ENCODE measurements at places on chromosomes 5 and 9.

- peak; percentile 64 for DNase-seq
These were observed 380.8 kb upstream of the CD180 start for GRCh38 chr5:67577424-67577823.

GRCh38 chr9:125888211-125888610, 141.0 kb downstream of the PBX3 start:
- DNase-seq = peak; percentile 59

DNA sequence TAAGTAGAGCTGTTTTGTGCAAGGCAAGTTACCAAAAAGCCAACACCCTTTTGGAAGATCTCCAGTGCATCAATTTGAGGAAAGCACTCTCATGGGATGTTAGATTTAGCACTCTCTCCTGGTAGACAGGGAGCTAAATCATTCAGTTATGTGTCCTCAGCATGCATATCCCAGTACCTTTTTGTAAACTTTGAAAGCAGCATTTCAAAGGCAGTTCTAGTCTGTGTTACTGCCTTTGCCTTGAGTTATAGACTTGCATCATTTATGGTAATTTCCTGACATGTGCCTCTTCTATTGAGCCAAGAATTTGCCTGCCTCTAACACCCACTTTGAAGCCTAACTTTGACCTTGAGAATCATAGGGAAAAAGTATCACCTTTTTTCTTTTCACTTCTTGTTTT, 120.6 kb downstream of the KIF4B start:
- DNase-seq = no peak

- no peak for DNase-seq
These were observed 21.2 kb downstream of the DAPK1 start for GRCh38 chr9:87518702-87519335.

DNA sequence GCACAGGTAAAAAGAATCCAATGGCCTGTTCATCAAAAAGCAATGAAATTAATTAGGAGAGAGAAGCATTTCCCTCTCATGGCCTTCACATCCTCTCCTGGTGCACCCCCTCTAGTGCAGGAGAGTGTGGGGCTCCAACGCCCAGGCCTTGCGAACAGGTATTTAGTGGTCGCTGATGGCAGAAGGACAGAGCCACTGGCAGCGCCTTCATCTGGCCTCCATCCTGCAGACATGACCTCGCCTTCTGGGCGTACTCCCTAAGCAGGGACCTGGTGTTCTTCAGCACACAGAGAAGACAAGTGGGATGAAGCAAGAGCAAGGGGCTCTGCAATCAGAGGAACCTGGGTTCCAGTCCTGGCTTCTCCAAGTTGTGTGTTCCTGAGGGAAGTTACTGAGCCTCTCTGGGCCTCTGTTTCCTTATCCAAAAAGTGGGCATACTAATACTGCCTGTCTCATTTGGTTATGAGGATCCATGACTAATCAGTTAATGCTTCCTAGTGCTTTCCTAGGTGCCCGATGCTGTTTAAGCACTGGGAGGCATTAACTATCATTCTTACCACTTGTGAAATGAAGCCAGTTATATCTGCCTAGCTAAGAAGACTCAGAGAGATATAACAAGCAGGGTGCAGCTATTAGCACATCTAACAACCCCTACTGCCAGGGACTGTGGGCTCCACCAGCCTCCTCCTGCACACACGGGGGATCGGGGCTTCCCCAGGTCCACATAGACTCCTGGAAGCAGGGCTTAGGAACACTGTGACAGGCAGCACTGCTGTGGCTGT, 77.3 kb downstream of the SEMA4D start:
- DNase-seq = no peak

GRCh38 chr5:135040034-135040332, 6.0 kb upstream of the PITX1 start:
- no peak for DNase-seq

GRCh38 chr9:37667706-37668105, 17.0 kb downstream of the FRMPD1 start:
- no peak for DNase-seq

DNA sequence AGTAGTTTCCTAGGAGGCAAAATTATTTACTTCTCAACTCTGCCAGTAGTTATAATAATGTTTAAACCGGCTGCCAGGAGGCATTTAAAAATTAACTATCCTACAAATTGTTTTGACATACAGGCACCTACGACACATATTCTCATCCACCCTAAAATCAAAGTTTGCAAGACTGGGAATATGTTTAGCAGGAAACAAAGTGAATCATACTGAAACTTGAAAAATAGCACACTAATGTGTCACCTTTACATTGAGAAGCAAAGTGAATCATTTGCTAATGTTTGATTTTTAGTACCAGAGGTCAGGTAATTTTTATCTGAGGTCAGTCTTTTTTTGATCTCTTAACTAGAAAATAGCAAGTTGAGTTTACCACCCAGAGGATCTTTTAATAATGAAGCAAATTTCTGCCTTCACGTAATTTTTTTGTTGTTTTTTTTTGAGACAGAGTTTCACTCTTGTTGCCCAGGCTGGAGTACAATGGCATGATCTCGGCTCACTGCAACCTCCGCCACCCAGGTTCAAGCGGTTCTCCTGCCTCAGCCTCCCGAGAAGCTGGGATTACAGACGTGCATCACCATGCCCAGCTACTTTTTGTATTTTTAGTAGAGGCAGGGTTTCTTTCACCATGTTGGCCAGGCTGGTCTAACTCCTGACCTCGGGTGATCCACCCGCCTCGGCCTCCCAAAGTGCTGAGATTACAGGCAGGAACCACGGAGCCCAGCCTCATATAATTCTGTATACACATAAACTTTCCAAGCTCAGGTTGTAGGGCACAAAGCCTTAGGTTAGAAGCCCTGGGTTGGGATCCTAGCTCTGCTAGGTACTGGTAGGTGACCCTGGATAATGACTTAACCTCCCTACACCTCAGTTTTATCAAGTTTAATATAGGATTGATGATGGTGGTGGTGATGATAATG, 124.3 kb downstream of the UGCG start:
- peak; percentile 70 for DNase-seq

DNA sequence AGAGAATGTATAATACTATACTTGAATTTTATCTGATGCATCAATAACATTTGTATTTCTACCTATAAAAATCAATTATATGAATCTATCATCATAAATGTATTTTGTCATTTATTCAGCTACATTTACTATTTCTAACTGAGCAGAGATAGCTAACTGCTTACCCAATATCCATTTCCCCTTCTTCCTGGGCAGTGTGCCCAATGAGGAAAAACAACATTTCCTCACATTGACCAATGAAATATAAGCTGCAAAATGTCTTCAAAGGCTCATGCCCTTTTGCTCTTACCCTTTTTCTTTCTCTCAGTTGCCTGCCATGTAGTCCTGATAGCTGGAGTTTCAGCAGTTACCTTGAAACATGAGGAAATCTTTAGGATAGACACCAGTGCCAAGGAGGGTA, 385.8 kb upstream of the PCSK5 start:
- no peak for DNase-seq

GRCh38 chr9:37626708-37627292, 24.0 kb upstream of the FRMPD1 start:
- DNase-seq = no peak

GRCh38 chr9:33446240-33446945, 1.0 kb downstream of the AQP3 start:
- no peak for DNase-seq

GRCh38 chr5:161098516-161098915, 246.5 kb upstream of the ATP10B start:
- peak; percentile 8 for DNase-seq

DNA sequence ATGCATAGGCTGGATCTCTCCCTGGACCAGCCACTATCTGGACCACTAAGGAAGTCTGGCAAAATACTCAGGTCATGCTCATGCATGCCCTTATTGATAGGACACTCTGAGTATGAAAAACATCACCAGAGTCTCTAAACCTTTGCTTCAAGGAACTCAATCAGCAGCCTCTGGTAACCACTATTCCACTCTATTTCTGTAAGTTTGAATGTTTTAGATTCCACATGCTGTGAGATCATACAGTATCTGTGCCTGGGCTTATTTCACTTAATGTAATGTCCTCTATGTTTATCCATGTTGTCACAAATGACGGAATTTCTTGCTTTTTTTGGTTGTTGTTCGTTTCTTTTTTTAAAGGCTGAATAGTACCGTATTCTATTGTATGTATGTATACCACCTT, 68.3 kb downstream of the TARS1 start:
- DNase-seq = peak; percentile 32

GRCh38 chr5:172429201-172429940, 25.0 kb downstream of the SH3PXD2B start:
- peak; percentile 85 for DNase-seq

DNA sequence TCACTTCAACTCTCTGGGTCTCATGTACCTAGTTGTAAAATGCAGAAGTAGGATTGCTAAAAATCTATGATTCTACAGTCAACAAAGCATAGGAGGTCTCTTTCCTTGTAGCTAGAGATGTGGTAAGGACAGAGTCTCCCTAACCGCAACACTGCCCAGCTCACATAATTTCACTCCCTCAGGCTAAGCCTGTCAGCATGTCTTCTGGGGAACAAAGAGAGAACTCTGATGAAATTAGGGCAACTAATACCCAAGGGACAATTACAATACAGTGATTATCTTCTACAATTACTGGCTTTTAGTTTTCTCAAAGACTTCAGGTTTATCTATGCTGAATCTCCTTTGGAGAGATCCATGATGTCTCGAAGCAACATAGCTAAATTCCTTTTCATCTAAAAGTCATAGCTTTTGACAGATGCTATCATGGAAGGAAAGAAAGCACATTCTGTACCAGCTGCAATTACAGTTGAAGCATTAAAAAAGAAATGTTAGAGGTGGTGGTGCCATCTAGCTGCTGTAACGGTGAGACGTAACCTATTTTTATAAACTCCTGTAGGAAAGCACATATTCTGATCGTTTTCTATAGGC, 141.1 kb upstream of the TARS1 start:
- peak; percentile 71 for DNase-seq

GRCh38 chr5:8020861-8021514, 152.0 kb downstream of the MTRR start:
- DNase-seq = no peak

DNA sequence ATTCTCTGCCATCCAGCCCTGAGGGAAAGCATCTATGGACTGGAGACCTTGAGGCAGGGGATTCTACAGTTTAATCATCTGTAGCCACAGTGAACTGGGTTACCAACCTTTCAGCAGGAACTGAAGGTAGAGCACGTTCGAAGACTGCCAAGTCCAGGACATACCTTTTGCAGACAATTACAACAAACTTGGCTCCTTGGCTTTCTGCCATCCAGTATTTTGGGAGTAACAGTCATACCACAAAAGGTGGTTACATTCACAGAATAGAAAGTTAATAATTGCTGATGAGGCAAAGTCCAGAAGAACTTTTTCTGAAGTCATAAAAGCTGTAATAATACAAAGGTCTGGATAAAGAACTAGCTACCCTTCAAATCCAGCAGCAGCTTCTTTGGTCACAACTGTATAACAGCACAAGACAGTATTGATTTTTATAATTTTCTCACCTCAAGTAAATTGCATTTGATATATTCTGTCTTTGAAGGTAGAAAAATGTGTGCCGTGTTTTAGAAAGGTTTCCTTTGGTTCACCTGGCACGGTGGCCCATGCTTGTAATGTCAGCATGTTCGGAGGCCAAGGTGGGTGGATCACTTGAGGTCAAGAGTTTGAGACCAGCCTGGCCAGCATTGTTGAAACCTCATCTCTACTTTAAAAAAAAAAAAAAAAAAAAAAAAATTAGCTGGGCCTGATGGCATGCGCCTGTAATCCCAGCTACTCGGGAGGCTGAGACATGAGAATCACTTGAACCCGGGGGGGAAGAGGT, 236.6 kb downstream of the NR3C1 start:
- DNase-seq = no peak

DNA sequence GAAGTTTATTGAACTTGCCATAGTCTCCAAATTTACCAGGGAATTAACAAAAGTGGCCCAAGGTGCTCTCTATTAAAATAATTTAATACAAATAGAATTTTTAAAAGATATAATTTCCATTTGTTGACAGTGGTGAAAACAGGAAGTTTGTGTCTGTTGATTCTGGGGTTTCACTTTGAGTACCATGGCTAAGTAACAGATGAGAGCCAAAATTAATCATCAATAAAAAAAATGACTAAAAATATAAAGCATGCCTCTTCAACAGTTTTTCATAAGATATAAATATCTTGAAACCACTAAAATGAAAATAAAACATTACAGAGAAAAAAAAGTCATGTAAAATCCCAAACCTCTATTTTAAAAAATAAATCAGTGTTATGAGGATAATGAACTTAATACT, 49.8 kb downstream of the SGCD start:
- DNase-seq = no peak

DNA sequence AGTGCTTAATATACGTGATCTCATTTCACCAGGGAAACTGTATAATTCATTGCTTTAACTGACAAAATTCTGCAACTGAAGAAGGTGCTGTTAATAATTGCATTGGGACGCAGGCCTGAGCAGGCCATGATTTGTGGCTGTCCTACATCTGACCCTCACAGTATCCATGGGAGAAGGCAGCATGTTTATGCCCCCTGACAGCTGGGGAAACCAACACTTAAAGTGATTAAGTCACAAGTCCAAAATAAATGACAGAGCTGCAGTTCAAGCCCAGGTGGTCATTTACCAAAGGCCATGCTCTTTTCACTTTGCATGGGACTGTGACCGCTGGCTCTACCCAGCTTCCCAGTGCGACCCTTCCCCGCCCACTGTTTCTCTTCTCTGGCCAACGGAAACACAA, 30.5 kb upstream of the KCNMB1 start:
- DNase-seq = no peak

DNA sequence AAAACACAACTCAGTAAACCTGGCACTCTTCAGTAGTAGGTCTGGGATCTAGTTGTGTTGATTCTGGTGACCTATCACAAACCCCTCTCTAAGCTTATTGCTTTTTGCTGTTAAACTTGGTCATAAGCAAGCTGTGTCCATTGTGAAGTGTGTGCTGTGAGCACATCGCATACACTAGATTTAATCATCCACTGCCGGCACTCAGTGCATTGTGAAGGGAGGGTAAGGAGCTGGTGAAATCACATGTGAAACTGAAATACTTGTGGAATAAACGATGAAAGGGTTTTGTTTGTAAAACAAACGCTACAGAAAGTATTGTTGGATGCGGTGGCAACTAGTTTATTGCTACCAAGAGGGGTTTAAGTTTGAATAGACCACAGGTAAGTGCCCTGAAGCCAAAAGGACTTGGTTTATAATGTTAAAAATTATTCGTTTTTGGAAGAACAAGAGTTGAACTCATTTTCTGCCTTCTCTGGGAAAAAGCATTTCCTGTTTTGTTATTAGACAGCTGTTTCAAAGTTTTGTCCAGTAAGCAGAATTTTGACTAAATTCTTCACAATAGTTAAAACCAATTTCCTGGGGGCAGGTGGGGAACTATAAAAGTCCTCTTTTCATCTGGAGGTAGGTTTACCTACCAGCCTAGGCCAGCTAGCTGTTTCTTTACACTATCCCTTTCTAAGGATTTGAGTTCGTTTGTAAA, 24.6 kb downstream of the TJP2 start:
- no peak for DNase-seq

GRCh38 chr5:1330847-1331831, 13.8 kb downstream of the CLPTM1L start:
- no peak for DNase-seq

DNA sequence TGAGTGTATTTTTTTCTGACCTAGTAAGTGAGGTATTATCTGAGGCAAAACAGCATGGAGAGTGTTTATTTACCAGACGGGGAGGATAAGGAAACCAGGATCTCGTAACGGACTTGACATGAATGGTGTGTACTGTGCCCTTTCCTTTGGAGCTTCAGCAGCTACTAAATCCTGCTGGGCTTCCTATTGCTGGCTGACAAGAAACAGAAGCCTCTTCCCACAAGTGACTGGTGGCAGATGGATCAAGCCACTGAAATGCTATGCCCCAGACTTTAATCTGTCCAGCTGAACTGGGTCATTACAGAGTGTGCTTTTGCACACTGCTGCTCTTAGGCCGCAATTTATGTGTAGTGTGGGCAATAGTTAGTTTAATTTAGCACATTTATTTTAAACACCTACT, 162.7 kb upstream of the MRPS30 start:
- no peak for DNase-seq
